ENCODE measurements at places on chromosomes 12 and 14.

GRCh38 chr14:97077253-97077653, 280.1 kb downstream of the VRK1 start:
- DNase-seq = no peak

DNA sequence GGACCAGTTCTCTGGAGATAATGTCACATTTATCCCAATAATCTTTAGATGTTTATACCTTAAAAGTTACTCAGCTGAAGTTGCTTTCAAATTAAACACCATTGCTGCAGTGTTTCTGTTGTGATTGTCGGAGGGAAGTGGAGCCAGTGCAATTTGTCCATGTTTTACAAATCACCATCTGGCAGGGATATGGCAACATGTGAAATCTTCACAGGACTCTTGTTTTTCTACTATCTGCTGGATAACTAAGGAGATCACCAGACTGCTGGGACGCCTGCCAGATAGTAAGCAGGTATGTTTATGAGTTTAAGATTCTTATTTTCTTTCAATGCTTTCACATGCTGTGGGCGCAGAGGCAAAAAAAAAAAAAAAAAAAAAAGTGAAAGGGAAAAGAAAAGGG, 100.3 kb upstream of the SOX5 start:
- DNase-seq = peak; percentile 14

DNA sequence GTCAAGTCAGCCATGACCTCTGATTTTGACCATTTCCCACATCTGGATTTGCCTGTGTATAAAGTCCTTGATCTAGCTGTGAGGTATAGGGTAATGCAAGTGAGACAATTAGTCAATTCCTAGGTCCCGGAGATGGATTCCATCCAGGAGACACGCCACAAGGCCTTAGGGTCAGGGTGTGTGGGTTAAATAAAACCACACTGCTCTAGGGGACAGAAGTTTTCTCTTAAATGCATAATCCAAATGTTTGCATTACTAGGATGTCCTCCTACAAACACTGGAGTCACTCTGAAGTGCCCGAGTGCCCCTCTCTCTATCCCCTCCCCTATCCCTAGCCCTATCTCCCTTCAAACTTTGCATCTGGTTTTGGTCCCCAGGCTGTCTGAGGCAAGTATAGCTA, 26.8 kb downstream of the LRIG3 start:
- no peak for DNase-seq

GRCh38 chr14:32192712-32193373, 9.0 kb upstream of the RNU6-7 start:
- DNase-seq = no peak

- DNase-seq = no peak
Measured at GRCh38 chr12:98154850-98155249, 360.5 kb upstream of the TMPO start.

DNA sequence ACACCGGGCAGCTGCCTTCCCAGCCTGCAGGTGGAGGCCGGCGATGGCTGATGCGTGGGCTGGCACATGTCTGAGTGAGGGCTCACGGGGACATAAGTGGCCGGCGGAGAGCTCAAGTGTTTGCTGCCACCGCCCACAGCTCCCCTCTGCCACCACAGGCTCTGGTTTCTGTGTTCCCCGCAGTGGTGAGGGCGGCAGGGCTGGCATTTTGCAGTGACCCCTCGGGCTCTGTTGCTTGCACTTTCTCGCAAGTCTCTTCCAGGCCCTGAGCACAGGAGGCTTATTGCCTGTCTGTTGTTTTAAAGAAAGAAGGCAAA, 271.0 kb upstream of the RTL1 start:
- peak; percentile 41 for DNase-seq

DNA sequence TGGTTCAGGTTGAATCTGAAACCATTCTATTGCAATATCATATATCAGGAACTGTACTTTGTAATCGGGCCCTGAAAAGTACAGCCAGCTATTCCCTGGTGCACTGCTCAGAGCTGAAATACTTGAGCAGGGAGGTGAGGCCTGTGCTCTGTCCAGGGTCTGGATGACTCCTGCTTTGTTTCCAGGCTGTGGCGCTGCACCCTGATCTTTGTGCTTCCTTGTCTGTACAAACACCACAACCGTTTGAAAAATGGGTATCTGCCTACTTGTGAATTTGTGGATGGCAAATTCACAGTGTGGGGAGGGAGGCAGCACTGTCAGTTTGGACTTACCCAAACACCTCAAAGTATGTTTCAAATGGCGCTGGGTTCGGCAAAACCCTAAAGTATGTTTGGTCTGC, 155.4 kb upstream of the FAR2 start:
- no peak for DNase-seq

- DNase-seq = no peak
Measured at GRCh38 chr14:99758121-99758821, 34.9 kb upstream of the EML1 start.

- DNase-seq = no peak
Measured at GRCh38 chr14:36423430-36423829, 96.6 kb downstream of the NKX2-1 start.
